ENCODE measurements at places on chromosomes 5 and 9. TPM values are rescaled to one million over a fixed set of nuclear protein-coding genes. Genes with fewer than 3 reads are reported as not detected.

DNA sequence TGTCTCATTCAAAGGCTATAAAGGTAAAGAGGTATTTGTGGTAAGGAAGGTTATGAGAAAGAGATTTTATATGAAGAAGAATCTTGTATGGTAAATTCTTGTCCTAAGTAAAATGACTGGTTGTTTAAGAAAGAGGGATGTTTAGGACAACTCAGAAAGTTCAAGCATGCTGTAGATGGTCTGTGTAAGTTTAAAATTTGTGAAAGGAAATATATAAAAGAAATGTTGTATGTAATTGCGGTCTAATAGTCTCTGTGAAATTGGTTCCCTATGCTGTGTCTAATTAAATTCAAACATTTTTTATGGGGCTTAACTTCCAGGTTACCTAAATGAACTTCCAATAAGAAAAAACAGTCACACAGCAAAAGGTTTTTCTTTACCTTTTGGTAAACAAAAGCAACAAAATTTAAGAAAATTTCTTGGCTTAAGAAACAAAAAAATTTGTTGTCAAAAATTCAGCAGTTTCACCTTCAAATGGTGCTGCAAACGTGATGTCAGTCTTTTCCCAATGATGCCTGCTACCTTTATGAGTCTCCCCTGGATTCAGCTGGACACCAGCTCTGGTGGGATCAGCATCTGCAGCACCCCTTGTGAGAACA is 83.0 kb upstream of the FCN1 start:
- DNase-seq: no peak

DNA sequence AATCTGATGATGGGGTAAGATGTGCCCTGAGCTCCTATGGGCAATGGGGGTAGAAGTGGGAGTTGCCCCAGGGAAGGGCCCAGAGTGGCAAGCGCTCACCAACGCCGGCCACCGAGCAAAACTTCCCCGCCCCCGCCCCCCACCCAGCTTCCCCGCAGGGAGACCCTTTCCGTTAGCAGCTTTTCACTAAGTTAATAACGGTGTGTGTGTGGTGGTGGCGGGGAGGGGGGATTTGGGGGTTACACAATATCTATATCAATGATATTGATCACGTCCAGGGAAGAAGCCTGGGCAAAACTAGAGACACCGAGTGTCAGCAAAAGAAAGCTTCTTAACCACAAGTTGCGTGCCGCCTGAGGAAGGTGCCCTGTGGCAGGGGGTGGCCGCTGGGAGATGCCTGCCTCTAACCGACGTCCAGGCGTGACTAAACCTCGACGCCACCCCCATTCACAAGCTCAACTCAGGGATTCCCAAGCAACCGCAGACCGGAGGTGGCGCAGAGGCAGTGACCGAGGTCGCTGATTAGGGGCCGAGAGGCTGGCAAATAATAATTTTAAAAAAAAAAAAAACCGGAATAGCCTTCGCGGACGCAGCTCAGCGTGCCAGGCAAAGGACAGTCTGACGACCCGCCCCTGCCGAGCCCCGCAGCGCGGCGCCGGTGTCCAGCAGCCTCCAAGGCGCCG is 222.6 kb downstream of the MEF2C start:
- no peak for DNase-seq

GRCh38 chr9:92484563-92484962 is 2.3 kb upstream of the ASPN start:
- no peak for DNase-seq

- DNase-seq: no peak
Observed at GRCh38 chr5:171486613-171487012, 67.2 kb downstream of the FGF18 start.

GRCh38 chr5:129509363-129509975 is 49.4 kb downstream of the ADAMTS19 start:
- DNase-seq: no peak

OTP gene
- total RNA-seq: not detected

IFNB1 gene
- not detected for total RNA-seq

Measured in suprapubic skin (tissue), 4 donors.